Vagina (tissue), 2 donors: ENCODE measurements at places on chromosomes 6 and 20.

DNA sequence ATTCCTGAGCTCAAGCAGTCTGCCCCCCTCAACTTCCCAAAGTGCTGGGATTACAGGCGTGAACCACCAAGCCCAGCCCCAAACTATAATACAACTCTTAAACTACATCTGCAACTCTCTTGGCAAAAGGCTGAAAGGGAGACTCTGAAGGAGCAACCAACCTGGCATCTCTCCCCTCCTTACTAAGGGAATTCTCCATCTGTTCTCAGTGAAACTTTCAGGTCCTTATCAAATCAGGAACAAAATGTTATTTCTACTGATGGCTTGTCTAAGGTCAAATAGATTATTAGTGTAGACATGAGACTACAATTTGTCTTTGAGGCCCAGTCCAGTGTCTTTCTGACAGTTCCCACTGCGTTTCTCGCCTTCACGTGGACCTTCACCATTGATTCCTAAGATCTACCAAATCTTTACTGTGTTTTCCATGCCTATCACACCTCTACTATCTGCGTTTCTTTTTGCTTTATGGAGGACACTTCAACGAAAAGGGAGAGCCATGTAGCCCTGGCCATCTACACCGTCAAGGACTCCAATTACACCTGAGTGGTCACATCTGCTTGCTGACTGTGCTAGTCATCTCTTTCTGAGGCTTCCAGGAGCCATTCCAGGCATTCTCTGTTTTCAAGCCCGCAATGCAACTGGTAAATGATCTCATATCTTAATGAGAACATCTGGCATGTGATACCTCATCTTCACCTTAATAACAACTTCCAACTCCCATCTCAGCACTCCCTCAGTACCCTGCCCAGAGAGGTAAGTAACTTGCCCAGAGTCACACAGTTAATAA lies 405.7 kb upstream of the CITED2 start:
- H3K27ac ChIP-seq = no peak overlapping the region
- no peaks in the 10 kb centered on the region for H3K36me3 ChIP-seq
- H3K4me1 ChIP-seq = no peaks in the 10 kb centered on the region

GRCh38 chr6:37473364-37474095 lies 26.2 kb downstream of the CCDC167 start:
- peaks cover 12% of the 10 kb centered on the region for H3K4me1 ChIP-seq
- H3K27me3 ChIP-seq = no peaks in the 10 kb centered on the region
- DNase-seq = no peak
- no peak overlapping the region for H3K4me3 ChIP-seq
- no peak overlapping the region for H3K27ac ChIP-seq

- no peaks in the 10 kb centered on the region for H3K36me3 ChIP-seq
- no peak overlapping the region for H3K4me3 ChIP-seq
- no peaks in the 10 kb centered on the region for H3K27me3 ChIP-seq
- DNase-seq = no peak
- no peak overlapping the region for H3K27ac ChIP-seq
Measured at GRCh38 chr6:24600903-24601302, 45.1 kb downstream of the KIAA0319 start.

GRCh38 chr6:89313006-89313405 lies 2.1 kb downstream of the GABRR2 start:
- H3K4me3 ChIP-seq = no peak overlapping the region
- H3K27ac ChIP-seq = peak overlapping the region; percentile 74

- H3K36me3 ChIP-seq = no peaks in the 10 kb centered on the region
- H3K27me3 ChIP-seq = no peaks in the 10 kb centered on the region
- no peak overlapping the region for H3K4me3 ChIP-seq
- H3K27ac ChIP-seq = no peak overlapping the region
- DNase-seq = no peak
Measured at GRCh38 chr6:133290930-133291329, 49.8 kb downstream of the EYA4 start.

GRCh38 chr6:107668743-107669474 lies 155.2 kb downstream of the SCML4 start:
- no peak overlapping the region for H3K4me3 ChIP-seq
- no peaks in the 10 kb centered on the region for H3K27me3 ChIP-seq
- no peak overlapping the region for H3K27ac ChIP-seq
- peaks cover 9% of the 10 kb centered on the region for H3K4me1 ChIP-seq

GRCh38 chr6:150412221-150412620 lies 43.4 kb downstream of the IYD start:
- no peak for DNase-seq
- no peaks in the 10 kb centered on the region for H3K27me3 ChIP-seq
- no peak overlapping the region for H3K4me3 ChIP-seq
- H3K27ac ChIP-seq = no peak overlapping the region
- H3K4me1 ChIP-seq = peaks cover 9% of the 10 kb centered on the region
- no peaks in the 10 kb centered on the region for H3K36me3 ChIP-seq

DNA sequence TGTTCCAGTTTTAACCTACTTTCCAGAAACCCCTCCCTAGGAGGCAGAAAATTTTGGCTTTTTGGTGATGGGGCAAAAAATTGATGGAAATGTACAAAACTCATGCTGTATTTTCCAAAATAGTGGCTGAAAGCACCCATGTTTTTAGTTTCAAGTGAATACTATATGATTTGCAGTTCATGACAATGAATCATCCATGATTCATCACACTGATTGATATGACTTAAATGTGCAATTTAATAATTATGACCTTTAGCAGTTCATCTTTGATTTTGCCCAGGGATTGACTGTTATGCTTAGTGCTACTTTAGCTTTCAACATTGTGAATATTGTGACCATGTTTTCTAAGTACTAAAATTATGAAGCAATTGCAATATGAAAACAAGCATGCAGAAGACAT lies 478.7 kb downstream of the HTR1B start:
- DNase-seq = no peak
- H3K36me3 ChIP-seq = no peaks in the 10 kb centered on the region
- H3K4me1 ChIP-seq = no peaks in the 10 kb centered on the region
- no peak overlapping the region for H3K4me3 ChIP-seq

- H3K36me3 ChIP-seq = no peaks in the 10 kb centered on the region
- peak overlapping the region; percentile 40 for H3K27ac ChIP-seq
- H3K4me1 ChIP-seq = no peaks in the 10 kb centered on the region
- no peak overlapping the region for H3K4me3 ChIP-seq
Measured at GRCh38 chr6:169177516-169178166, 76.0 kb downstream of the THBS2 start.

GRCh38 chr20:6533351-6533750 lies 234.1 kb upstream of the BMP2 start:
- H3K36me3 ChIP-seq = no peaks in the 10 kb centered on the region
- H3K27ac ChIP-seq = no peak overlapping the region
- no peaks in the 10 kb centered on the region for H3K27me3 ChIP-seq
- no peaks in the 10 kb centered on the region for H3K4me1 ChIP-seq
- DNase-seq = no peak

- peaks cover 22% of the 10 kb centered on the region for H3K4me1 ChIP-seq
- peaks cover 3% of the 10 kb centered on the region for H3K27me3 ChIP-seq
- no peaks in the 10 kb centered on the region for H3K36me3 ChIP-seq
- H3K27ac ChIP-seq = peak overlapping the region; percentile 88
Measured at GRCh38 chr20:49569411-49570115, 1.6 kb upstream of the PTGIS start.

- no peak overlapping the region for H3K4me3 ChIP-seq
- no peaks in the 10 kb centered on the region for H3K36me3 ChIP-seq
- peaks cover 54% of the 10 kb centered on the region for H3K4me1 ChIP-seq
Measured at GRCh38 chr6:156992020-156992804, 215.0 kb downstream of the ARID1B start.

DNA sequence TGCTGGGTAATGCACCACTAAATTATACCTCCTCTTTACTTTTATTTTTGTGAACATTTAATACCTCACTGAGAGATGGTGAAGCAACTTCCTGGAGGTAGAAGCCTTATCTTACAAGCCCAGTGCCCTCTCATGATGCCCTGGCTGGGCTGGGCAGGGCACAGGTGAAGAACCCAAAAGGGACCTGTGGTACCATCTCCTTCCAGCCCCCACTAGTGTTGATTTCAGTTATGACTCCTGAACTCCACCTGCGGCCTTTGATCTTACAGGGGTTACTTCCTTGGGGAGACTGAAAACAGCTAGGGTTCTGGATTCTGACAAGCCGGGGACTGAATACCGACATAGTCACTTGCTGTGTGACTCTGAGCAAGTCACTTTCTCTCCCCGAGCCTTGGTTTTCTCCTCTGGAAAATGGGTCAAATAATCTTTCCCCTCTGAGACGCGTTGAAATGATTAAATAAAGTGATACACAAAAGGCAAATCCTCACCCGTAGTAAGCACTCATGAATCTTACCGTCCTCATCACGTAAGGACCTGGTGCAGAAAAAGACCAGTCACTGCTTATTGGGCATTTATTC lies 1.2 kb downstream of the SLC13A3 start:
- no peaks in the 10 kb centered on the region for H3K4me1 ChIP-seq
- H3K4me3 ChIP-seq = no peak overlapping the region
- H3K27ac ChIP-seq = no peak overlapping the region
- peak; percentile 67 for DNase-seq
- no peaks in the 10 kb centered on the region for H3K27me3 ChIP-seq

- no peak for DNase-seq
- no peak overlapping the region for H3K27ac ChIP-seq
- H3K4me3 ChIP-seq = no peak overlapping the region
- H3K4me1 ChIP-seq = no peaks in the 10 kb centered on the region
- H3K27me3 ChIP-seq = no peaks in the 10 kb centered on the region
Measured at GRCh38 chr6:160960839-160961238, 30.7 kb upstream of the MAP3K4 start.

DNA sequence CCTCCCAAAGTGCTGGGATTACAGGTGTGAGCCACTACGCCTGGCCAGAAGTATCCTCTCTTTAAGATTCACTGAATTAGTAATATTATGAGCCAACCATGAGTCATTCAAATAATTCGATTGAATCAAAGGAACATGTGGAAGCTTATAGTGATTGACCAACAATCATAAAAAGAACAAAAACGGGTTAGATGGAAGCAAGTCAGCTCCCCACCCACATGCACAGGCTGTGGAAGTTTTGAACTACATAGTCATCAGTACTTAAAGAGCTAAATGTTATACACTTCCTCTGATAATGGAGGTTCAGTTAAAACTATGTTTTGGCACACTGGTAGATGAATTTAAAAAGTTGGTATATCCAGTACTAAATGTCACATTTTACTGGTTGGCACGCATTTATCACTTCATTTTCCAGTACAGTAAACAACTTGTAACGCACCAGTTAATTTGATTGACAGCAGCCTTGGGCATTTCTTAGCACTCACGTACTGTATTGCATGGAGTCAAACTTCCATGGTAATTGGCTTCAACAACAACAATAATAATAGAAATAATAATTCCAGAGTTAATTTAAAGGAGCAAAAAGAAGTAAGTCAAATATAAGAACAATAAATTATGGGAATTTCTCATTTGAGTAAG lies 1107.3 kb upstream of the MAP3K7 start:
- no peak overlapping the region for H3K4me3 ChIP-seq
- H3K27ac ChIP-seq = no peak overlapping the region
- H3K36me3 ChIP-seq = no peaks in the 10 kb centered on the region
- no peaks in the 10 kb centered on the region for H3K27me3 ChIP-seq

DNA sequence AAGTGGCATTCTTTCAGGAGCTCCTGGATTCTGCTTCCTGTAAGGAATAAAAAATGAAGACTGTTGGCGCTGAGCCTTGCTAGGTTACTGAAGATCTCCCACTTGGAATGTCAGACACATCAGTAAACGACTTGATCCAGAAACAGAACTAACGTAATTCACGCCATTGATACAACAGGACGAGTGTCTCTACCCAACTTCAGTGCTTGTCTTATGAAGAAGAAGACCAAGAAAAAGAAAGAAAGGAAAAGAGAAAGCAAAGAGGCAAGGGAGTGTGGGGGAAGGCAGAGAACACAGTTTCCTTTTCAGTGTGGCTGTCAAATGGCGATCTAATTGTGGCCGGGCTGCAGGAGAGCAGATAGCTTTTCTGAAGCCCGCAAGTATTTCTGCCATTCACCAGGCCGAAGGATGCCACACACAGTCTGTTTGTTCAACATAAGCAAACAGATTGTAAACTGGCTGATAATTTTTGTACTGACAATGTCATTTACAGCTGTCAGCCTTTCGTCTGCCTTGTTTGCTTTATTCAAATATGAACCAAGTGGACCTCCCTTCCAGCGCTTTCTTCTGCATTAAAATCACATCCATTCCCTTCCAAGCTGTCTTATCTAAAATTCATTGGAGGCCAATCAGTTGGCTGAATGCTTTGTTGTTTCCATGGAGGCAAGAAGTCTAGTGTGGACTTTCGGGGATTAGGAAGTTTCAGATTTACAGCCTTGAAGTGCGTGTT lies 180.6 kb downstream of the FOXA2 start:
- no peak overlapping the region for H3K27ac ChIP-seq
- no peaks in the 10 kb centered on the region for H3K36me3 ChIP-seq
- peaks cover 19% of the 10 kb centered on the region for H3K4me1 ChIP-seq

- no peak for DNase-seq
- H3K36me3 ChIP-seq = no peaks in the 10 kb centered on the region
- H3K27ac ChIP-seq = no peak overlapping the region
- H3K4me3 ChIP-seq = no peak overlapping the region
- H3K27me3 ChIP-seq = no peaks in the 10 kb centered on the region
- H3K4me1 ChIP-seq = peaks cover 43% of the 10 kb centered on the region
Measured at GRCh38 chr20:44212792-44213191, 2.2 kb upstream of the OSER1 start.

- no peak for DNase-seq
- peaks cover 33% of the 10 kb centered on the region for H3K4me1 ChIP-seq
- no peak overlapping the region for H3K4me3 ChIP-seq
- H3K36me3 ChIP-seq = peaks cover 38% of the 10 kb centered on the region
- no peaks in the 10 kb centered on the region for H3K27me3 ChIP-seq
Measured at GRCh38 chr20:62898970-62899632, 27.2 kb downstream of the DIDO1 start.

- H3K27me3 ChIP-seq = no peaks in the 10 kb centered on the region
- peaks cover 19% of the 10 kb centered on the region for H3K4me1 ChIP-seq
- no peak overlapping the region for H3K4me3 ChIP-seq
Measured at GRCh38 chr6:38271081-38271480, 368.6 kb downstream of the BTBD9 start.

DNA sequence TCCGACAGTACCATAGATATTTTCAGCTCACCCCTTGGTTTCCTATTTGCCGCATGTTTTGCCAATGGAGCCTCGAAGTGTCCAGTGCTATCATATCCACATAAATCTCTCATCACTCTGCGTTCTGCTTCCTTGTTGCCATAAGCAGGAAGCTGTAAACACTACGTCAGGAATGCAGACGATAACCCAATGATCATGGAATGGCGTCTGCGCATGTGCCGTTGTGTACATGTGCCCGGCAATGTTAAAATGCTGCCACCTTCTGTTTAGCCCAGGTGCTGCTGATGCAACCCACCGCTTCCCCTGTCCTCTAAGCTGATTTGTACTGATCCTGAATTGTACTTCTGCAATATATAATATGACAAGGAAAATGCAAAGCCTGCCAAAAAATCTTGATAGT lies 607.5 kb downstream of the HDGFL1 start:
- no peaks in the 10 kb centered on the region for H3K4me1 ChIP-seq
- no peak overlapping the region for H3K4me3 ChIP-seq
- DNase-seq = no peak
- H3K36me3 ChIP-seq = no peaks in the 10 kb centered on the region
- H3K27ac ChIP-seq = no peak overlapping the region

DNA sequence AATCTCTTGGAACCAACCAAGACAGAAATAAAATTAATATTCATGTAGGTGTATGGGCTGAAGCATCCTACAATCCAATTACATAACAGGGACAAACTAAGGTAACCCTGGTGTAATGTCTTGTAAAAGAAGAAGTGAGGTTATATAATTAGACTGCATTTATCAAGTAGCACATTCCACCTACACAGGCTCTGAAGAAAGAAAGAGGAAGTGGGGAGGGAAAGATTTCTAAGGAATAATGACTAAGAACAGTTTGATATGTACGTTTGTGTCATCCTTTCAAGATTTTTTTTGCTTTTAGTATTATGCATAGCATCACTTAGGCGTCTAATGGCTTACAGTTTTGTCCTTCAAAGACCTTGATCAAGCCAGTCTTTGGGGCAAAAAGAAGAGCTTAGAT lies 139.7 kb downstream of the PLCB1 start:
- H3K36me3 ChIP-seq = no peaks in the 10 kb centered on the region
- no peak overlapping the region for H3K27ac ChIP-seq
- no peaks in the 10 kb centered on the region for H3K4me1 ChIP-seq
- no peak overlapping the region for H3K4me3 ChIP-seq
